NCI-H1105 (cell line): ENCODE measurements at places on chromosomes 11 and 22.

GRCh38 chr22:38353142-38353629 is 36.0 kb upstream of the CSNK1E start:
- no peak for DNase-seq

GRCh38 chr11:25562417-25562816 is 769.5 kb upstream of the ANO3 start:
- no peak for DNase-seq

DNA sequence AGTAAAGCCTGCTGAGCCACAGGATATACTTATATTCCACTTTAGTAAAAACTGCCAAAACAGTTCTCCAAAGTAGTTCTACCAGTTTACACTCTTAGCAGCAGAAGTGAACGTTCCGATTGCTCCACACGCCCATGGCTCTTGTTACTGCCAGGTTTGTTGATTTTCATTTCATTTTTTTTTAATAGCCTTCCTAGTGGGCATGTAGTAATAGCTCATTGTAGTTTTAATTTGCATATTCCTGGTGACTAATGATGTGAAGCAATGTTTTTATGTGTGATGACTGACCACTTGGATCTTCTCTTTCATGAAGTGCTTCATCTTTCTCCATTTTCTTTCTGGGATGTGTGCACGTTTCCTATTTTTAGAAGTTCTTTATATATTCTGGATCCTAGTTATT is 4.8 kb upstream of the C11orf97 start:
- no peak for DNase-seq

- DNase-seq: no peak
Measured at GRCh38 chr11:18692941-18693760, 5.4 kb upstream of the TMEM86A start.

DNA sequence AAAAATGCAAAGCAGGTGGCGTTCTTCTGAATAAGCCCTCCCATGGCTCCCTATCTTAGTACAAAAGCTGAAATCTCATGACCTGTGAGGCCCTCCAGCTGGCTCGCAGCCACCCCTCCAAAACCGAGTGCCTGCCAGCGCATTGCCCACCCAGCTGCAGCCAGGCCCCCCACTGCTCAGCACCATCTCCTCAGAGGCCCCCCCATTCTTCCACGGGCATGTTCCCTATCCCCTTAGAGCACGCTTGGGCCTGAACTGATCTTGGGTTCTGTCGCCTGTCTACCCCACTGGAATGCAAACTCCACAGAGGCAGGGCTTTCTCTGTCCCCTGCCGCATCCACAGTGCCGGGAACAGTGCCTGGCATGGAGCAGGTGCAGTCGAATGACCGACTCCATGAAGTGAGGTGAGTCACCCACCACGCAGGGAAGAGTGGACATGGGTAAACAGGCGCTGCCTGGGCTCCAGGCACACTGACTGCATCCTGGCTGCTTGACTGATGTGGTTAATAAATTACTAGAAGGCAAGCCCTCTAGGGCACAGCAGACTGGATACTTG is 11.3 kb upstream of the EFCAB6 start:
- no peak for DNase-seq

DNA sequence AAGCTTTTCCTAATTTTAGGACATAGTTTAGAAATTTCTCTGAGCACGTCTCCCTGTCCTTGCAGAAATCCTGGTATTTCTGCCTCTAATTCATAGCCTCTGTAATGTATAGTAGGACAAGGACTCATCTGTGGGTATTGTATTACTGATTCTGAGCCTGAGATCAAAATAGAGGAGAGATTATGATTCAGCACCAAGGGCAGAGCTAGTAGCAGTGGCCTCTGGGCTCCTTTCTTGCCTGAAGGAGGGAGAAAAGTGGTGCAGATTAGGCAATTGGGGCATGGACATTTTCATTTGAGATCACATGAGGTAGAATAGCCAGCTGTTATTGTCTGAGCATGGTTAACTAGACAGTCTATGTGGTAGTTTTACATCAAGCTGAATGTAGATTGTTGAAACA is 2.8 kb downstream of the MADD start:
- no peak for DNase-seq

GRCh38 chr11:2975594-2975993 is 16.5 kb downstream of the NAP1L4 start:
- DNase-seq: no peak

GRCh38 chr11:32722255-32722654 is 72.2 kb downstream of the CCDC73 start:
- DNase-seq: no peak

GRCh38 chr11:64751580-64751979 is 7.6 kb upstream of the RASGRP2 start:
- DNase-seq: no peak

DNA sequence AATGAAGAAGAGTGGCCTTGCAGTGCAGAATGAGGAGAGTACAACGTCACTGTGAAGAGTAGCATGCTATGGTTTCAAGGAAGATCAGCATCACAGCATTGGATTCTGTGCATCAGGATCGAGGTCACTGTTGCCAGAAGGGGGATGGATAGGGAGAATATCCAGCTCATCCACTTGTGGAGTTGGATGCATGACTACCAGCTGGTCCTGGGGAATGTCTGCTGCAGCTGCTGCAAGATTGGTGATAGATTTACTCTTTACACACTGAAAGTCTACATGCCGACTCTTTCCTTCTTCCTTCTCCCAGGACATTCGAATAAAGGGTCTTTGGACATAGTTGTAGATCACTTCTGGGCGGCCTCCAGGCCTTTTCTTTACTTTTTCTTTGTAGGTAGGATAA is 74.3 kb downstream of the BTBD10 start:
- no peak for DNase-seq

DNA sequence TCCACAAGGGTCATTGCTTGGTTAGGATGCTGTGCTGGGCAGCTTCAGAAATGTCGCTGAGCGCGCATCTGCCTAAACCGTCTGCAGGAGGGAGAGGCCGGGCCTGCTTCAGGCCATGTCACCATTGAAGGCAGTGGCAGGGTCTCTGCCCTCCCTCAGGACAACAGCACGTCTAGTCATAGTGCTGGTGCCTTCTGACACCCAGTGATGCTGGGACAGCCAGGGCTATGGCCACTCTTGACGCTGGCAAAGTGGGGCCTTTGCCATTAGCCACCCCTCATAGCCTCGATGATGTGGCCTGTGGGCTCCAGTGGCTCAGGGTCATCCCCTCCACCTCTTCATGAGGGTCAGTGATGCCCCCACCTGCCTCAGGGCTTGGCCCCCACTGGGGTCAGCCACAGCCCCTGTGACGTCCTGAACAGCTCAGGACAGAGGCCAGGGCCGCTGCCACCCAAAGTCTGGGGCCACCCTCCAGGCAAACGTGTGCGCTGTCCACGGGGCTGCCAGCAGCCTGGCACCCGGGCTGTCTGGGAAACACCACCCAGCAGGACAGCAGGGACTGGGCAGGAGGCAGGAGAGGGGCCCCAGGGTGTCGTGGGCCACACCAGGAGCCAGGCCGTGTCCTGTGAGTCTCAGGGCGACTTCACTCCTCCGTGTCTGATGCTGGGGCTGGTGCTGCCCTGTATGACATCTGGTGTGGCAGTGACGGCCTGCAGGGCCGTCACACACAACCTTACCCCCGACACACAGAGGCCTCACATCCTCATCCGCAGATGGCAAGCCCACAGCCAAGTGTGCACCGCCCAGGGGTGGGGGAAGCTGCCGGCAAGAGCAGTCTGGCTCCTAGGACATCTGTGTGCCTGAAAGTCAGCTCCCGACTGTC is 42.5 kb downstream of the CERK start:
- no peak for DNase-seq

DNA sequence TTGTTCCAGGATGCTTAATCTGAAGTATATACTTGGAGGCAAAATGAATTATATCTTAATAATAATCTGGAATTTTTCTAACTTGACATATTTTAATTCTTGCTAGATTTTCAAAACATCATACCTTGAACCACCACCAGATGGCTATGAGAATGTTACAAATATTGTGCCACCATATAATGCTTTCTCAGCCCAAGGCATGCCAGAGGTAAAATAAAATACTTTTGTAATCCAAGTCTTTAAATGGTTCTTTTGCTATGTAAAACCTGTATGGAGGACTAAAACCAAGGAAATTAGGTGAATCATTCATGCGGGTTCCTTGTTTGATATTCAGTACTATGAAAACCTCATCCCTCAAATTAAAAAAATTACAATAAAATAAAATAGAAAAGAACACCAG is 14.4 kb downstream of the NAALAD2 start:
- DNase-seq: no peak

- no peak for DNase-seq
Measured at GRCh38 chr11:65719871-65720210, 757 bp downstream of the RNASEH2C start.

DNA sequence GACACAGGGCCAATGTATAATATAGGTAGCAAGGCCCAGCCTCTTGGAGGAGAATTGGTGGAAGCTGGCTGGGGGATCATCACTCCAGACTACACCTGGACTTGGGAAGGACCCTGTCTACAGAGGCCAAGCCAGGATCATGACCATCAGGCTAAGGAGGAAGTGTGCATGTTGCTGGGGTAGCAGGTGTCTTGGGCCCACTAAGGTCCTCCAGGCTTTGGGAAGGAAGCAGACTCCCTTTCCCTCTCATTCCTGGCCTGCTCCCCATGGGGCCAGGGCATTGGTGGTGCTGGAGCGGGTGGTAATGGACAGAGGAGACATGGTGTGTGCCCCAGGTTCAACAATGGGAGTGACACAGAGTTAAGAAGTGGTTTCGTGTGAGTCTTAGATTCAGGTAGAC is 16.0 kb upstream of the TUB start:
- no peak for DNase-seq

- DNase-seq: no peak
Measured at GRCh38 chr11:65422633-65423515, at the start of gene NEAT1. NEAT1 (plus strand) TSS chr11:65422798.

DNA sequence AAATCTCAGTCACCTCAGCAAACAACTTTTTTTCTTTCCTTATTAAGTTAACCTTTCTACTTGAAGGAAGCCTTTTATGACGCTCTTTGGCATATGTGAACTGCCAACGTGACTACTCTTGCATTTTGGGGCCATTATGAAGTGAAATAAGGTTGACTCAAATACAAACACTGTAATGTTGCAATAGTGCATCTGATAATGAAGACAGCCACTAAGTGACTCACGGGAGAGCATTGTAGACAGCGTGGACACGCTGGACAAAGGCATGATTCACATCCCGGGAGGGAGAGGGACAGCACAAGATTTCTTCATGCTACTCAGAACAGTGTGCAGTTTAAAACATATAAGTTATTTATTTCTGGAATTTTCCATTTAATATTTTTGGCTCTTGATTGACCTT is 560.8 kb downstream of the ETS1 start:
- DNase-seq: no peak

DNA sequence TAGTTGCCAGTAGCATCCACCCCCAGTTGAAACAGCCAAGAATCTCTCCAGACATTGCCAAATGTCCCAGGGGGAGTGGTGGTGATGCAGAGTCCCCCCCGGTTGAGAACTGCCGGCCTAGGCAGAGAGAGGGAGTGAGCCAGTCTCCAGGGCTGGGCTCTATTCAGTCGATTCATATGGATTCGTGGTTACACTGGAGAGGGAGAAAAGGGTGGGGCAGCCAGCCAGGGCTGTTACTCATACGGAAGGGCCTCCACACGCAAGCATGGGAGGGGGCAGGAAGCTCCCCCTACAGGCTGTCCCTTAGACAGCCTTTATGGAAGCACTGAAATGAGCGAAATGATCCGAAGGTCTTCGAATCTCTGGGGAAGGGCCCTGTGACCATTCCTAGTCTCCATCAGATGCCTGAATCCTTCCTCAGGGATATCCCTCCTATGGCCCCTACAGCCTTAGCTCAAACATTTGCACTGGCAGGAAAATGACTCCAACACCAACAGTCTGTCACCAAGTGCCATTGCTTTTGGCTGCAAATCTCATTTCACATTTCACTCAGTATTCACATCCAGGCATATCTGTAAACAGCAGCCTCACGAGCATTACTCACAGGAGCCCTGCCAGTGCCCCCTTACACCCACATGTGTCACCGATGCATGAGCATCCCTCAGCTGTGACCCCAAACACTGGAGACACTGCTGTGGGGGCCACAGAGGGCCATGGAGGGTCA is 18.4 kb upstream of the TLCD5 start:
- no peak for DNase-seq
